ENCODE measurements at places on chromosomes 1 and 21. TPM values are rescaled to one million over a fixed set of nuclear protein-coding genes. Genes with fewer than 3 reads are reported as not detected.

The LGR6 gene
- 0.53 TPM for total RNA-seq

The DOCK7 gene
- total RNA-seq = 101 TPM

The PKNOX1 gene
- 23.1 TPM for total RNA-seq

The AMY1A gene
- total RNA-seq = not detected

DNA sequence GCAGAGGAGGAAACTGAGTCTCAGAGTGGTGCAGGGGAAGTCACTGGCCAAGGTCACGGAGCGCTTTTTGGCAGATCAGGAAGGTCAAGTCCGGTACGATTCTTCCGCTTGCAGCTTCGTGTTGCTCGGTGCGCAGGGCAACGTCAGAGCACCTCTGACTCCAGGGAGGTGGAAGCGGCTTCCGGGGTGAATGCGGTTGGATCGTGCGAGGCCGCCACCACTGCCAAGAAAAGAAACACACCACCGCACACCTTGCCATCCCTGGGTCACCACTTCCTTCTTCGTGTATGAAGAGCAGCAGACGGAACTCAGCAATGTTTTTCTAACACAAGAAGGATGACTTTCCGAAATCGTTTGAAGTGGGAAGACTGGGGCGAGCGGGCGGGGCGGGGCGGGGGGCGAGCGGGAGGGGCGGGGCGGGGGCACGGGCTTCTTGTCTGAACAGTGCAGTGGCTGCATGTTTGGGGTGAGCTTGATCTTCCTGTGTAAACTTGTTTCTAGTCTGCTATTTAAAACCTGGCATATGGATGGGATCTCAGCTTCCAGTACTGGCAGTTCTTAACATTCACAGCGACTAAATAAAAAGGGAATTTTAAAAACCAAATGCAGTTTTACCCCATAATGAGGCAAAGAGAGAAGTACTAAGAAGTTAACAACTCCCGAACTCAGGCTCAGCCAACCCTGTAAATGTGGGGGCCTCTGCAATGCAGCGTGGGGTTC, 300.0 kb downstream of the RRAGC start:
- peak; percentile 62 for DNase-seq

DNA sequence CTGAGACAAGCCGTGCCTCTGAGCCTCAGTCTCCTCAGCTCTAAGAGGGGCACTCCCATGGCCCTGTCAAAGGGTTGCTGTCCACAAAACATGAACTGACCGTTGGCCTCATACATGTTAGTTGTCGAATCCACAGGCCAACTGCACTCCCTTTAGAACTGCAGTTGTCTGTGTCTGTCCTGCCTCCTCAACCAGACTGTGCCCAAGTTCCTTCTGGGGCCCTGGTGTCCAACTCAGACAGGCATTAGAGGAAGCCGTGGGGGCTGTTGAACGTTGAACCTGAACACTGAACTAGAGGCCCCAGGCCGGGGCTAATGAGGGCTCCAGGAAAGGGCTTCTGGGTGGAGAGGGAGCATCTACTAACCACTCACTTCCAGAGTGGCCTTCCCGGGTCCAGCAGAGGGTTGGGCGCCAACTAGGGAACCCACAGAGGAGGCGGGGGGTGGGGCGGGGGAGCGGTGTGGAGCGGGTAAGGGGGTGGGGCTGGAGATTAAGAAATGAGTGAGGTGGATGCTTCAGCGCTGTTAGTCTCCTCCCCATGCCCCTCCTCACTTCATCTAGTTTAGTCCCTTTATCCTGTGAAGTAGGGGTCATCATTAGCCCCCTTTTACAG, at the start of gene RAB42:
RAB42 (plus strand) TSS at position 558 of the 613 bp plus-strand sequence. CDS start 247 bp downstream, outside the sequence.
- DNase-seq = no peak

- DNase-seq = no peak
Observed at GRCh38 chr1:26378088-26378878, 5.7 kb upstream of the ZNF683 start.

DNA sequence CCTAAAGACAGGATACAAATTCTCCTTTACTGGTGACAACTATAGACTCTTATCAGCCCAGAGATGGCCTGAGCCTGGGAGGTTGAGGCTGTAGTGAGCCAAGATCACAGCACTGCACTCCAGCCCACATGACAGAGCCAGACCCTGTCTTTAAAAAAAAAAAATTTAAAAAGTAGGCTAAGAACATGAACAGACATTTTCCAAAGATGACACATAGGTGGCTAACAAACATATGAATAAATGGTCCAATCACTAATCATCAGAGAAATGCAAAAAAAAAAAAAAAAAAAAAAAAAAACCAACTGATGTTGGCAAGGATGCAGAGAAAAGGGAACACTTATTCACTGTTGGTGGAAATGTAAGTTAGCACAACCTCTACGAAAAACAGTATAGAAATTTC, 65.0 kb downstream of the TOR3A start:
- DNase-seq = no peak

- no peak for DNase-seq
Observed at GRCh38 chr21:35348686-35349085, 299.6 kb upstream of the RUNX1 start.

- DNase-seq = no peak
Observed at GRCh38 chr21:34986561-34987500, 62.3 kb downstream of the RUNX1 start.

GRCh38 chr1:73910466-73910865, 287.5 kb downstream of the LRRIQ3 start:
- DNase-seq = no peak

All from sciatic nerve (tissue), 2 donors.